Stimulated activated CD8-positive, alpha-beta memory T cell treated with anti-CD3 and anti-CD28 coated beads, Interleukin-4, amount 100 ng/mL, for 4 hours (primary cell): ENCODE measurements at places on chromosomes 7 and 10.
A peak's percentile ranks its signal among the peaks of the same experiment; 100 is the strongest.

DNA sequence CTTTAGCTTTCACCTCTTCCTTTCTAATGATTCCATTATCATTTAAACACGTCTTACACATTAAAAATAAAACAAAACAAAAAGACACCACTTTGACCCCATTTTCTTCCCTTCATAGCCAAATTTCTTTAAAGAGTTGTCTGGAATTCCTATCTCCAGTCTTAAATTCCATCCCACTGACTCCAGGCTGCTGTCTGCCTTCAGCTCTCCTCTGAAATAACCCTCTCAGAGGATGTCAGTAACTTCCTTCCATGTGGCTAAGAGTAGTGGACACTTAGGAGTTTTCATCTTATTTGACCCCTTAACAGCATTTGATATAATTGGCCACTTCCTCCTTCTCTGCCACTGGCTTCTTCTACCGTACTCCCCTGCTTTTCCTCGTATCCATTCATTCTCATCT, 69.6 kb upstream of the MKX start:
- no peak for DNase-seq

DNA sequence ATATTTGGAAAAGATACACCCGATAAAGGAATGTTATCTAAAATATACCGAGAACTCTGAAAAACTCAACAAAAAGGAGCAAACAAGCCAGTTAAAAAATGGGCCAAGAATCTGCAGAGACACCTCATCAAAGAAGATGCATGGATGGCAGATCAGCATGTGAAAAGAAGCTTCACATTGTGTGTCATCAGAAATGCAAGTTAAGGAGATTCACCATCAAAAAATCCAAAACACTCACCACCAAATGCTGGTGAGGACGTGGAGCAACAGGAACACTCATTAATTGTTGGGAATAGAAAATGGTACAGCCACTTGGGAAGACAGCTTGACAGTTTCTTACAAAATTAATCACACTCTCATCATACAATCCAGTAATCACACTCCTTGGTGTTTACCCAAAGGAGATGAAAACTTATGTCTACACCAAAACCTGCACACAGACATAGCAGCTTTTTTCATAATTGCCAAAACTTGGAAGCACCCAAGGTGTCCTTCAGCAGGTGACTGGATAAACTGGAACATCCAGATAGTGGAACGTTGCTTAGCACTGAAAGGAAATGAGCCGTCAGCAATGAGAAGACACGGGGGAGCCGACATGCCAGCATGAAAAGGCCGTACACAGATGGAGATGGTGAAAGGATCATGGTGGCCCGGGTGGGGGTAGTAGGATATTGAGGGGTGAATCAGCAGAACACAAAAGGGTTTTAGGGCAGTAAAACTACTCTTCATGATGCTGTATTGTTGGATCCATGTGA, 27.9 kb upstream of the PWWP2B start:
- no peak for DNase-seq

DNA sequence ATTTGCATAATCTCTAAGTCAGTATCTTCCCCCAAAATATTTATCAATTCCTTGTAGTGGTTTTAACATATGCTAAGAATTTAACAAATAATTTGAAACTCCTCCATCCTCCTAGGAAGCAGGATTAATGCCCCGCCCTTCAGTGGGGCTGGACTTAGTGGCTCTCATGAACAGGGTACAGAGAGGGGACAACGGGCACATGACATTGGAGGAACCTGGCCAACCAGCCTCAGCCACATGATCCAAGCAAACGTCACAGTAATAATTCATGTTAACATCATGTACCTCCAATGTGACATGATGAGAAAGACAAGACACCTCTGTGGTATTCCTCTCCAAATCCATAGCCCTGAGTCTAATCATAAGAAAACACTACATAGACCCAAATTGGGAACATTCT, 50.5 kb downstream of the NUDCD3 start:
- no peak for DNase-seq

- no peak for DNase-seq
Measured at GRCh38 chr7:71793251-71793650, 618.9 kb downstream of the CALN1 start.

DNA sequence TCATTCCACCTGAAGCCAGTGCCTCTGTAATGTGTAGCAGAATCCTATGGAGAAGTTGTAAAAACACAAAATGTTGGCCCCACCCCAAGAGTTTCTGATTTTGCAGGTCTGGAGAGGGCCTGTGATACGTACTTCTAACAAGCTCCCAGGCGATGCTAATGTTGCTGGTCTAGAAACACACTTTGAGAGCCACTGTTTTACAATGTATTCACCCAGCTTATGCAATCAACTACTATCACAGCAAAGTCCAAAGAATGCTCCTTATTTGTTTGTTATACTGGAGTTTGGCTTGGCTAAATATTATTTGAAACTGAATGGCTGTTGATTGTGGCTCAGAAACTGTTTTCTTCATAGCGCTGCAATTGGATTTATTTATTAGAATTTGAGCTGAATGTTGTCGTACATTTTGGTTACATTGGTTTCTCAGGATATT, 44.3 kb downstream of the DNAJB9 start:
- DNase-seq = no peak

- no peak for DNase-seq
Measured at GRCh38 chr10:60645980-60646379, 132.3 kb upstream of the CDK1 start.

DNA sequence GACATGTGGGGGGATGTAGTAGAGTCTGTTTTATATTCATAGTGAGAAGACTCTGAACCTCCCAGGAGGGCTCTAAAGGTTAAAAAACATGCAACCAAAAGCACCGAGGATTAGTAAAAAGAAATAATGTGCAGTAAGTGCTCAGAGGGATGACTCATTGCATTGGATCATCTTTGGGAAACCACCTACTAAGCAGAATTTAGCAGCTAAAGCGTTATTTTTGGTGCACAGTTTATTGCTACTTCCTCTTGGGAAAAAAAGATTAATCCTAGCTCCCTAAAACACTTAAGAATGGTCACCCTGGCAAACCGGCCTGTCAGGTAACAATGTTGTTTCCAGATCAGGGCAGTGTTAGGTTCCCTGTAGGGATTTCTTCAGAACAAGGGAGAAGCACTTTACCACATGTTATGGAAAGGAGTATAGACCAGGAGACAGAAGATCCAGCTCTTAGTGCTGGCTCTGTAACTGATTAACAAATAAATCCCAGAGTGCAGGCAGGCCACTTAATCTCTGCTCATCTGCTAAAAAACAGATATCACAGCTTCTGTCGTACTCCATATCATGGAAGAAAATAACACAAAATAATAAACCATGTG, 44.8 kb upstream of the FAM133B start:
- DNase-seq = no peak

DNA sequence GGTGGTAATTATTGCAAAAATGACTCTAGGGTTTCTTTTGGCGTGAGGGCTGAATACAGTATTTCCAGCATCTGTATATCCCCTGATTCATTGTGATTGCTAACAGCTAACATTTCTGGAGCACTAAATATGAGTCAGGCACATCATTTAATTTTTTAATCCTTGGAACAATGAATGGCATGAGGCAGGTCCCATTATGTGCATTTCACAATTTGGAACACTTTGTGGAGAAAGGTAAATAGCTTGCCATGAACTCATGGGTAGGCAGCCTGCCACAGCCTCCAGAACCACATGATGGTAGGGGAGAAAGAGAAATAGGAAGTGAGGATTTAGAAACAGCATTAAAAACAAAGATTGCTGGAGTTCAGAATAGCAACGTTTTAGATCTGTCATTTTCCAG, 1.7 kb downstream of the NPTX2 start:
- no peak for DNase-seq

DNA sequence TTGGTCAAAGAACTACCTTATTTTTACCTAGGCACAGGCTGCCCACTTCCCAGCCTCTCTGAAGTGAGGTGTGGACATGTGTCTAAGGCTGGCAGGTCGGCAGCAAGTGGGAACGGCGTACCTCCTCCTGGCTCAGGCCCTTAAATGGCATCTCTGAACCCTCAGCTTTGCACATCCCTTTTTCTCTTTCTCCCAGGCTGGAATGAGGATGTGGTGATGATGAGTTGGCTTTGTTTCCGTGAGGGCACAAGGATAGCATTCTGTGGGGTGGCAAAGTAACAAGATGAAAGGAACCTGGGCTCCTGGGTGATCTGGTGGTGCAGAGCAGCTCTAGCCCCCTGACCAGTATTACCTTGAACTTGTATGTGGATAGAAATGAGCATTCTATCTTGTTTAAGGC, 196.8 kb downstream of the REEP3 start:
- no peak for DNase-seq

GRCh38 chr7:112550468-112551060, 69.8 kb downstream of the LSMEM1 start:
- DNase-seq = no peak

DNA sequence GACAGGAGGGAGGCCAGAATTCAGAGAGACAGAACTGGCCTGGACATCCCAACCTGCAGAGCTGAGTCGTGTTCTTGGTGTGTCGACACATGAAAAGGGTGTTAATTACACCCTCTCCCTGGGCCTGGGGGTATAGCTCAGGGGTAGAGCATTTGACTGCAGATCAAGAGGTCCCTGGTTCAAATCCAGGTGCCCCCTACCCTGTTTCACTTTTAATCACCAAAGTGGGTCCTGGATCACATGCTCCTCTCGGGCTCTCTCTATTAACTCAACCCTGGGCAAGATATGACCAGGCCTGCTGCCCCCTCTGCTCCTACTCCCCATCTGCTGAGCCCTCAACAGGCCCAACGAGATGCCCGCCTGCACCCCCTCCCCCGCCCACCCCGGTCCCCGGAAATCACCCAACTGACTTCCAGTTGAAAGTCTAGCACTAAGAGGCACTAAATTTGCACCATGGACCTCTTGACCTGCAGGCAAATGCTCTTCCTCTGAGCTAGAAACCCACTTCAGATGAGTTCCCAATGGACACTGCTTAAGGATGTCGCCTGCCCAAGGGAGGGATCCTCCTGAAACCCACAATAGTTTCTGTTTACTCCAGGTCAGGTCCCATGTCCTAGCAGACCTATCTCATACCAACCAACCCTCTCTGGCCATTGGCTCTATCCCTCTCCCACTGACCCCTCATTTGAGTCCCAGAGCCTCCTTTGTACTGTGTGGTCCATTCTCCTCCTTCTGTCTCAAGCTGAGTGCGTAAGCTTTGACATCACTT, 137.6 kb downstream of the ZNF467 start:
- no peak for DNase-seq

DNA sequence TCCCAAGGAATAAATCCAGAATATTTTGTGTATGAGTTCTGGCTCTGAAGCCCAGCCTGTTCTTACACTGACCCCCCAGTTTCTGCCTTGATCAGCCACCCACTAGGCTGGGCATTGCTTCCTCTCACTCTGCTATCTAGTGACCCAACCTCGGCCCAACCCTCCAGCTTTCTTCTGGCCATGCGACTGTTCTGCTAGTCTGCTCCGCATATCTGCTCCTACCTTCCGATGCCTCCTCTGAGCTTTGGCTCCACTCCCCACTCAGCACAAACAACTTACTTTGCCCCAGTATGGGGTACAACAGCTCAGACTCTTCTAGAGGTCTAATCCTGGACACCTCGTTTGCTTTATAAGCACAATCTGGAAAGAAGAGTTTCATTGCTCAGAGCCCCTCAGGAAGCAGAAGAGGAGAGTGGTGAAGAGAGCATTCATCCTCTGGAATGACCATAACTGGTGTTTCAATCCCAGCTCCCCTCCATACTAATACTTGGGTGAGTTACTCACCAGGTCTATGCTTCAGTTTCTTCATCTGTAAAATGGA, 99.6 kb downstream of the NPSR1 start:
- DNase-seq = no peak

- no peak for DNase-seq
Measured at GRCh38 chr7:78912781-78913180, 540.7 kb downstream of the MAGI2 start.

DNA sequence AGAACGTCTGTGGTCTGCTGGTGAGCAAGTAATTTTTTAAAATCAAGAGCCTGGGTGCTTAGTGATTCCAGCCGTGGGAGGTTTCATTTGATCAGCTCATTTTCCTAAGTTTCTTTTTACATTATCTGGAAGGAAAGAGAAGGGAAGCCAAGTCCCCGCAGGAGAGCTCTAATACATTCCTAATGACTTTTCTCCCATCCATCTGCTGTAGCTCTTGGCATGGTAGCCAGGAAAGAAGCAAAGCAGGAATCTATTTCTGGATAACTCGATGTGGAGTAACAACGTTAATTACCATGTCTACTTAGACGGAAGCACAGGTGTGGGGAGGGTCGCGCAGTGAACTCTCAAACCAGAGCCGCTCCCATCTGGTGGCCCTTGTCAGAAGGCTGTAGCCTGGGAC, 121.9 kb downstream of the PAXIP1 start:
- no peak for DNase-seq

- DNase-seq = no peak
Measured at GRCh38 chr7:135774284-135774683, 25.7 kb upstream of the FAM180A start.

DNA sequence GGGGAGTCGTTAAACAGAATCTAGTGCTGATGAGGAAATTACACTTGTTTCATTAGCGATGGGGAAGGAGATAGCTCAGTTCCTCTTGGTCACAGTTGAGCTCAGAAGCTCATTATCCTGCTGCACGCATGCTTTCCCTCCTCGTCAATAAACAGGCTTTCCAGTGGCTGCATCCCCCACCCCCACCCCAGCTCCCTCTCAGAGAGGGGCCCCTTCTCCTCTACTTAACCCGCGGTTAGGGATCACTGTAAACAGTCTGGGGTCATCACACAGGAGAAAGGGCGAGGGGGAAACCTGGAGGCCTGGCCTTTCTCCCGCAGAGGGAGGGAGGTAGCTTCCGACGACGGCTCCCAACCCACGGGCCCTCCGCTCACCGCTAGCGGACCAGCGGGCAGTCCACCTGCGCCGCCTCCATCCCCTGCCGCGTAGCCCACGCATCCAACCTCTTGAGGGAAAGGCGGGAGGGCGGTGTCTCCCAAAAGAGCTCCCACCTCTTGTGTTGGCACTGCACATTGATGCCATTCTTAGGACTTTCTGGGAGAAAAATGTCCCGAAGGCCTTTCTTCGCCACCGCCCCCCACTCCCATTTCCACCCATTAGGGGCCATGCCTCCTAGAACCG, 80.8 kb downstream of the PAX2 start:
- DNase-seq = no peak

- DNase-seq = no peak
Measured at GRCh38 chr7:91940171-91940570, 491 bp upstream of the AKAP9 start.

DNA sequence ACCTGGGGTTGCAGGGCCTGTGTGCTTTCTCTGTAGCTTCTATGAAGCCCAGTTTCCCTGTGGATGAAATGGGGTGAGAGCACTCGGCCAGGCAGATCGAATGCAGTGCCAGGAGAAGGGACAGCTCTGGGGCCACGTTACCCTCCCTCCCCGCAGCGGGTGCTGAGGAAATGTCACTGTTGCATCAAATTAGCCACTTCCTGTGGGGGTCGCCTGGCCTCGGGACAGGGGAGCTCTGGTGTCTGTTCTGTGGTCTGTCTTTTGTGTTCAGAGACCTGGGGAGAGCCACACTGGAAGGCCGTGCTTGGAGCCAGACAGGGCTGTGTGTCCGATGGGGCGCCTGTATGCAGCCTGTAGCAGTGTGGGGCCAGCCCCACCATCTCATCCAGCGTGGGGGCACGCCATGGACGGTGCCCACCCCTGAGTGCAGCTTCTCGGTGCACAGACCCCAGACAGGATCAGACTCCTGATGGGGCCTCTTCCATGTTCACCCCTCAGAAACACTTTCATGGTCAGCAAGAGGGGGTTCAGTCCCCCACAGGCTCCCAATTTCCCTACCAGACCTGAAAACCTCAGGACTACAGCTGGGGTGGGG, 13.6 kb downstream of the TTYH3 start:
- no peak for DNase-seq

GRCh38 chr10:128066870-128067382, 59.3 kb downstream of the MKI67 start:
- DNase-seq = no peak

GRCh38 chr7:322111-322671, 32.2 kb downstream of the FOXL3 start:
- DNase-seq = peak; percentile 75
